ENCODE measurements at places on chromosomes 7 and 10.

DNA sequence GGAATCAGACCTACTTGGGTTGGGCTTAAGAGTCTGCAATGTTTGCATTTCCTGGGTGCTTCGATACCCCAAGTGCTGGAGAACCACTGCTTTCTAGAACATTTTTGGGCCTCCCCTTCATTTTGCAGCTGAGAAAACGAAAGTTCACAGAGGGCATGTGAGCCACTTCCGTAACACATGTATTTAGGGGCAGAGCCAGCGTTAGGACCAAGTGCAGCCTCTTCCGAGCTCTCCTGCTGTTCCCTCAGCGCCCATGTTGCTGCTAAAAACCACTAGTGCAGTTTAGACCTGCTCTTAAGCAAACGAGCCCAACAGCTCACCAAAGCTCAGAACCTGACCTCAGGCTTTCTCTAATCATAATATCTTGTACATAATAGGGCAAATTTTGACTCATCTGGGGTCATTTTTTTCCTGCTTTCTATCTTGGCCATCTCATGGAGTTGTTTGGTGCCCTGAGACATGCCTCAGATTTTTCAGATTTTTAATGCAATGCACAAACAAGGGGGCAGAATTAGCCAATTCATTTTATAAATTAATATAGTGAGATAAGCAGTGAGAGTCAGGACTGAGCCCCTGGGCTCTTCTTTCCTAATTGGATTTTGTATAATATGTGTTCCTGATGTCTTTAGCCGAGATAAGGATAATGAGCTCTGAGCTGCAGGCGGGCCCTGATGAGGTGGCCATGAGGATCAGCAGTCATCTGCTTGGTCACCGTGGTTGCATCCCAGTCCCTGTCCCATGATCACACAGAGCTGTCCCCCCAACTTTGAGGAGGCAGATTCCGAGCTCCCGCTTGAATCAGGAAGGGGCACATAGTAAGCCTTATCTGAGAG lies 12.9 kb downstream of the BAG3 start:
- no peak for DNase-seq

DNA sequence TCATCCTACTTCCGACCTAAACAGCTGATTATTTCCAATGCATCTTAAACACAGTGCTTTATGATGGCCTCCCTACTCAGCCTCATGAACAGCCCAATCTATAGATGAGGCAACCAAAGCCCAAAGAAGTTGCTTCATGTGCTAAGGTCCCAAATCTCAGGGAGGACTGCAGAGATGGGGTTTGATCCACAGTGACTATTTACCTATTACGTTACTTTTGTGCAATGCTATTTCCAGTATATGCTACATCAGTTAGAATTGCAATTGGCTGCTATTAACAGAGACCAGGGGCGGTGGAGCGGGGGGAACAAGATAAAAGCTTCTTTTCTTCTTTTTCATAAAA lies 153.0 kb upstream of the TNS3 start:
- no peak for DNase-seq

DNA sequence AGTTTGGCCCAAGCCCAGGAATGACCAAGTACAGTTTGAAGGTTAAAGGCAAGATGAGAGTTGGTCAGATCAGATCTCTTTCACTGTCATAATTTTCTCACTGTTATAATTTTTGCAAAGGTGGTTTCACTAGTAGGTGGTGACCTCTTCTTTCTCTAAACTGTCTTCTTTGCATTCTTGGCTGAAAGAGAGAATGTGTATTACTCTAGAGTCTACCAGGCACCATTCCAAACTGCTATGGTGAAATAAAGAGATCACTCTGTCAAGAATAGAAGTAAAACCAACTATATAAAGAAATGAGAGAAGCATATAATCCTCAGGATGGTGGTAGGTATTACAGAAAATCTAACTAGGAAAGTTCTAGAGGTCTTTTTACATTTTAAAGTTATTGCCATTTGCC lies 72.7 kb downstream of the DYNC1I1 start:
- no peak for DNase-seq

GRCh38 chr7:151181011-151181431 lies 6.0 kb downstream of the ASB10 start:
- no peak for DNase-seq

- DNase-seq = peak; percentile 21
These were observed 6.9 kb downstream of the FAM241B start for GRCh38 chr10:69636626-69637605.

DNA sequence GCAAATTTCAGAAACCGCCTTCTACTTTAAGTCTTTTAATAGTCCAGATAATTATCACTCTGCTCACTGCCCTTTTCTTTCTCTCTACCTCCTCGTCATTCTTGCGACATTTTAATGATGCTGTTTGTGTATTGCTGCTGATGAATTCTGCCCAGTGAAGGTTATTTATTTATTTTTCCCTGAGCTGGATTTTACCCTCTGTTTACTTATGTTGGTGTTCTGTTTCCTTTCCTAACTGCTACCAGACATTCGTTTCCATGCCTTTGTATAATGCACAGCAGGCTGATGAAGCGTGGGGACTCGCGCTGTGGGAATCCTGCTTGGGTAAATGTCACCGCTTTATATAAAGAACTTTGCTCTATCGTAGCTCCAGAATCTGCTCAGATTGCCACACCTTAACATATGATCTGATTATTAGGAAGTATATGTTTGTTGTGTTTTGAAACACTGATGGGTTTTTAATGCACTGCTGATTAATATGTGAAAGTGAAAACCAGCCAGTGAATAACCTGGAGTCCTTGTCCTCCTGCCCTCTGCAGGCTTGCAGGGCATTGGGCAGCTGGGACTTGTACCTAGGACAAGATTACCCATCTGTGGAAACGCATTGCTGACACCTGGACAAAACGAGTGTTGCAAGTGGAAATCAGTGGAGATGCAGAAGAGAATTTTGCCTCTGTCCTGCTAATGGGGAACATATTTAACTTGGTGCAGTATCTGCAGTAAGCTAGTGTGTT lies 291.5 kb downstream of the SDK1 start:
- peak; percentile 73 for DNase-seq

- peak; percentile 83 for DNase-seq
These were observed at the start of gene HERC4 for GRCh38 chr10:68074775-68075549. Gene HERC4 (minus strand): TSS chr10:68075283. CDS start chr10:68073108, 2,175 bp downstream.

DNA sequence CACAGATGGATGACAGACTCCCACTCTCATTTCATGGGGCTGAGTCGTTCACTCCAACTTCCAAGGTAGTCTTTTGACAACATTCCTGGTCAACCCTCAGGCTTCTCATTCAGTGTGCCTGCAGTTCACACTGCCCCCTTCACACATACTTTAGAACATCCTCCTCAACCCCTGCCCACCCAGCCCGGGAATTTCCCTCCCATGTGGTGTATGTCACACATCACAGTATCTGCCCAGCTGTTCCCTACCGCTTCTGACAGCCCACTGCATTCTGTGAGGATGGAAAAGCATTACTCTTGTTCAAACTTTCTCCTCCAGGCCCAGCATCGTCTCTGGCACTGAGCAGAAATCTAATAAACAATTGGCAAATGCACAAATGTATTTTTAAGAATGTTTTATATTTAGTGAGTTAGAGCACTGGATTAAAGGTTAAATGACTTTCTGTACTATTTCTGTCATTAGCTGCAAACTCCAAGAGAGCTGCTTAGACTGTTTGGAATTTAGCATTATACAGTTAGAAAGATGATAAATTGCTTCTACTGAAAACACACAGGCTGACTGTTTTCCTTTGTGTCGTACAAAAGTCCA lies 110.4 kb downstream of the SFMBT2 start:
- DNase-seq = no peak

All from NCI-H2081 (cell line).